ENCODE measurements at places on chromosomes 12 and 14.

GRCh38 chr12:122420471-122421162 lies 1.9 kb downstream of the CLIP1 start:
- no peak for DNase-seq

- DNase-seq, result no peak
Observed at GRCh38 chr12:38175538-38175937, 141.0 kb upstream of the ALG10B start.

GRCh38 chr14:75204116-75204515 lies 27.7 kb upstream of the TMED10 start:
- DNase-seq, result no peak

GRCh38 chr12:3246253-3246652 lies 169.1 kb downstream of the TSPAN9 start:
- no peak for DNase-seq

GRCh38 chr12:77689510-77690086 lies 141.1 kb upstream of the NAV3 start:
- DNase-seq, result no peak

- DNase-seq, result no peak
Observed at GRCh38 chr12:105507311-105508038, 177.0 kb downstream of the C12orf75 start.

DNA sequence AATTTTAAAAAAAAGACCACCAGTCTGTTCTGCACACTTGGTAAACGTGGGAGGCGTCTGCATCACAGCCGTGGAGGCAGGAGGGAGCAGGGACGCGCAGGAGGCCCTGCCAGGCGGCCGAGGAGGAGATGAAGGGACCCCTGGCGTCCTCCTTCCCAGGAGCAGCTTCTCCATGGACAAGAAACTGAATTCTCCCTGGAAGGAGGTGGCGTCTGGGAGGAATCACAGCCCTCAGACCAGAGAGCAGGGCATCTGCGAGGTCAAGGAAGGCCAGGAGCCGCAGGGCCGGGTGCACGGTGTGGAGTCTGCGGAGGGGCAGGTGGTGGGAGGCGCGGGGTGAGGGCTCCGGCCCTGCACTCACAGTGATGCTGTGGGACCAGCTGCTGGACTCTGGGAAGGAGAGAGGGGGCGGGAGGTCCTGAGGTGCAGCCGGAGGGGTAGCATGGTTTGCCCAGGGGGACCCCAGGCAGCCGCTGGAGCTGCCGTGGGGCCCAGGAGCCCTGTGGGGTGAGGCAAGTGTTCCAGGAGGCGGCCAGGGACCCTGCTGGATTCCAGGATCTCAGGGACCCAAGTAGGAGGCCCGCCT lies 73.5 kb upstream of the GALNT9 start:
- no peak for DNase-seq

- DNase-seq, result peak; percentile 20
Observed at GRCh38 chr14:61252369-61253063, 28.6 kb downstream of the TMEM30B start.

DNA sequence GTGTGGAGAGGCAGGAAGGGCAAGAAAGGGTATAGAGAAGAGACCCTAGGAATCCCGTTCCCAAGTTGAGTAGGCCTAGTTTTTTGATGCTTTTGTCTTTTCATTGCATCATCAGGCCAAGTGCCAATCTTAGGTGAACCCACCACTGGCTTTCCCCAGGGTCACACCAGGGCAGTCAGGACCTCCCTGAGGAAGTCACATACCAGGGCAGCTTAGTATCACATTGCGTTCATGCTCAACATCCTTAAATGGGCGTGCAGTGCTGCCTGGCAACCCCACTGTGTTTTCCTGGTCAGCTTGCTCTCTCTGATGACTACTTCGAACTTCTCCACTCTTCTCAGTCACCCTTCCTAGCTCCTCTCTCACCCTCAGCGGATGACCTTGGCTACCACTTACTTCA lies 9.0 kb downstream of the ASIC1 start:
- DNase-seq, result no peak

- DNase-seq, result no peak
Observed at GRCh38 chr12:10226731-10227130, 14.1 kb downstream of the GABARAPL1 start.

GRCh38 chr12:76679778-76680177 lies 84.1 kb upstream of the ZDHHC17 start:
- no peak for DNase-seq

- DNase-seq, result no peak
Observed at GRCh38 chr12:3750616-3751015, 2.3 kb downstream of the CRACR2A start.

GRCh38 chr12:113469224-113469948 lies 2.3 kb downstream of the LHX5 start:
- no peak for DNase-seq

DNA sequence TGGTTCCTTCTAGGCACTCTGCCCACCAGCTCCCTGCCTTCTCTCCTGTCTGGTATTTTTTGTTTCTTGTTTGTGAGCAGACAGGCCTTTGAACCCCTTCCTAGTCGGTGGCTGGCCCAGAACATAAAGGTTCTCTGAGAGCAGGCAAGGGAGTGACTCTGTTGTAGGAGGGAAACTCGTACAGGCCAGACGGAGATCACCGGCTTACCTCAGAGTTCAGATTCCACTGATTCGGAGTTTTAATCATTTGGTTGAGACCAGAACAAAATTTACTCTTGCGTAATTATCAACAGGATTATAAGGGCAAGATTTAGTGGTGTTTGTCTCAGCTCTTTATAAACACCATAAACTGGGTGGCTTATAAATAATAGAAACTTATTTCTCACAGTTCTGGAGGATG lies 128.3 kb downstream of the PLXNC1 start:
- no peak for DNase-seq

- DNase-seq, result no peak
Observed at GRCh38 chr12:105158876-105159275, 51.3 kb downstream of the WASHC4 start.

All from hypothalamus (tissue), 51 donors.